ENCODE measurements at places on chromosomes 5 and 9. TPM values are rescaled to one million over a fixed set of nuclear protein-coding genes. Genes with fewer than 3 reads are reported as not detected.

The NXNL2 gene
- 5.2 TPM for total RNA-seq

The TLX3 gene
- total RNA-seq = 0.35 TPM

The PARP8 gene
- 25.9 TPM for total RNA-seq

The NTNG2 gene
- 0.17 TPM for total RNA-seq

The IL5 gene
- total RNA-seq = not detected

The NEURL1B gene
- total RNA-seq = 1.6 TPM

The LAMC3 gene
- total RNA-seq = not detected

The FGF1 gene
- 0.15 TPM for total RNA-seq

The S1PR3 gene
- total RNA-seq = 1.8 TPM

DNA sequence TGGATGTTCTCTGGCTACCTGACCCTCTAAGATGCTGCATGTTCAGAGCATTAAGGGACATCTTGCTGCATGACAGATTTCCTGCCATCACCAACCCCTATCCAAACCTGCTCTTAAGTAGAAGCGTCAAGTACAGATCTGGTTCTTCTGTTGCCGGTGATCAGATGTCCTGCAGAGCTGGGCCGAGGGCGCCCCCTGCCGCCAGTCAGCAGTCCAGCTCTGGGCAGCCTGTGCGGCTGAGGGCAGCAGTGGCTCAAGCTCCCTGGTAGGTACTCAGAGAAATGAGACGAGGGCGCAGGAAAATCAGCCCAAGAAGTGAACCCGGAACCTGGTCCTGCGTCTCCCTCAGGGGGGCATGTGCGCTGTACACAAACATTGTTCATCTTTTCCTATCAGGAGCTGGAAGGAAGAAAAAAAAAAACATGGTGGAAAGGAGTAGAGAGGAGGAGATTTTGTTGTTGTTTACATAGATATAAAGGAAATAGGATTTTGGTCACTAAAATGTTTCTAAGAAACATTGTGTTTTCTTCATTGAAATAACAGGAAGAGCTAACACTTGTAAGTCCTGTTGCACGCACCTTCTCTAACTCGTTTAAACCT, 95.8 kb downstream of the CFAP90 start:
- peak; percentile 25 for DNase-seq

- no peak for DNase-seq
Observed at GRCh38 chr5:173202266-173202875, 32.6 kb downstream of the NKX2-5 start.

- DNase-seq = no peak
Observed at GRCh38 chr5:123505633-123506032, 6.3 kb upstream of the CSNK1G3 start.

DNA sequence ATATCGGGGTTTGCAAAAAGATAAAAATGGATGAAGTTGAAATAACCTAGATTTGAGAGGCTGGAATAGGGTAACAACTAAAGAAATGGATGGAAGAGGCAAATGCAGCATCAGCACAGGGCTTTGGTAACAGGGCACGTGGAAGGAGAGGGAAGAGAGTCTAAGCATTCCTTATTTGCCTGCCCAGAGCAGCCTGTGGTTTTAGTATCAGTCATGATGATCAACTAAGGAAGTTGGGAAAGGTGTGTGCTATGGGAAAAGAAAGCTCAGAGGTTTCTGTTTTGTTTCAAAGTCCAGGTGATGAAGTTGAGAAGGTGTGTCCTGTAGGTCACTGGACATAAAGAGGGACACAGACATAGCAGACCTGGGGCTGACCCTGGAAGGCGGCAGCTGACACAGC, 28.8 kb downstream of the GAS1 start:
- DNase-seq = no peak

DNA sequence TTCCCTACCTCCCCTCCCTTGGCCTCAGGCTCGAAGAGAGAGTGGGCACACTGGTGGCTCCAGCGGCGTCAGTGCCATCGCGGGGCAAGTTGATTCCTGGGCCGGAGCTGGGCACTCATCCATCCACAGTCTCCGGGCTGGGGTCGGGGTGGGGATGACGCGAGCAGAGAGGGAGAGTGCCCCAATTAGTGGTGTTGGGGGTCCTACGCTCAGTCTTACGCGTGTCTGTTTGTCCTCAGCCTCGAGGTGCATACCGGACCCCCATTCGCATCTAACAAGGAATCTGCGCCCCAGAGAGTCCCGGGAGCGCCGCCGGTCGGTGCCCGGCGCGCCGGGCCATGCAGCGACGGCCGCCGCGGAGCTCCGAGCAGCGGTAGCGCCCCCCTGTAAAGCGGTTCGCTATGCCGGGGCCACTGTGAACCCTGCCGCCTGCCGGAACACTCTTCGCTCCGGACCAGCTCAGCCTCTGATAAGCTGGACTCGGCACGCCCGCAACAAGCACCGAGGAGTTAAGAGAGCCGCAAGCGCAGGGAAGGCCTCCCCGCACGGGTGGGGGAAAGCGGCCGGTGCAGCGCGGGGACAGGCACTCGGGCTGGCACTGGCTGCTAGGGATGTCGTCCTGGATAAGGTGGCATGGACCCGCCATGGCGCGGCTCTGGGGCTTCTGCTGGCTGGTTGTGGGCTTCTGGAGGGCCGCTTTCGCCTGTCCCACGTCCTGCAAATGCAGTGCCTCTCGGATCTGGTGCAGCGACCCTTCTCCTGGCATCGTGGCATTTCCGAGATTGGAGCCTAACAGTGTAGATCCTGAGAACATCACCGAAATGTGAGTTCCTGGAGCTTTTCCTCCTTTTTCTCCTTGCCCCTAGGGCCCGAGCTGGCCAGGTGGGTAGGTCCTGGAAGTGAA, 861 bp downstream of the NTRK2 start:
- DNase-seq = no peak

DNA sequence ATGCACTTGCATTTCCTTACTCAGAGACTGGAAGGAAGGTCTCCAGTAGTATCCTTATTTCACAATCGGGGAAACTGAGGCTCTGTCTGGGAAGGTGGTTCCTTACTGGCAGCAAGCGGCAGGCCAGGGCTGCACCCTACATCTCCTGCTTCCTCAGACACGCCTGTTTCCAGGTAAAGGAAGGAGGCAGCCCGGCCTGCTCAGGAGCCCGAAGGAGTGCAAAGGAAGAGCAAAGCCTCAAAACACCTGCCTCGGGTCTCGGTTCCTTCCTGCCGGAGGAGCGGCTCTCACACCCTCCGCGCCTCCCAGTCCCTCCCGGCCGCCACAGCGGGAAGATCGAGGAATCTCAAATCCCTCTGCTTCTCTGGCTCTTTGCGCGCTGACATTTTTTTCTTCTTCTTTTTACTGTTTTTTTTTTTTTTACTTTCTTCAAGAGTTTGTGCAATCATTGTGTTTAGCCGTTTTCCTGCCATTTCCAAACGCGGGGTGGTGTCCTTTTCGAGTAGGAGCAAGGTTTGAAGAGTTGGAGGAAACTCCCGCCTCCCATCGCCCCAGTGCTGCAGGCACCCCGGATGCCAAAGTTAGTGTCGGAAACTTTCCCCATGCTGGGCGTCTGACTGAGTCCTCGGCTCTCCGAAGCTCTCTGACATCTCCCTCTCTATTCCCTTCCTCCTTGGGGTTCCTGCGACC, 1.0 kb downstream of the GGTA1 start:
- peak; percentile 9 for DNase-seq

DNA sequence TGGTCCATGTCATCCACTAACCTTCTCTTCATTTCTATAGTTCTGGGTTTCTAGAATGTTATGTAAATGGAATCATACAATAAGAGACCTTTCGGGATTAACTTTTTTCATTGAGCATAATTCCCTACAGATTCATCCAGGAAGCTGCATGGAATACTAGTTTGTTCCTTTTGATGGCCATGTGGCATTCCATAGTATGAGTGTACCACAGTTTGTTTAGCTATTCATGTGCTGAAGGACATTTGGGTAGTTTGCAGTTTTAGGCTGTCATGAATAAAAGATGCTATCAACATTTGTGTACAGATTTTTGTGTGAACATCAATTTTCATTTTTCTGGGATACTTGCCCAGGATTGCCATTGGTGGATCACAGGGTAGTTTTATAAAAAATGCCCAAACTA, 6.8 kb upstream of the SPTLC1 start:
- no peak for DNase-seq

DNA sequence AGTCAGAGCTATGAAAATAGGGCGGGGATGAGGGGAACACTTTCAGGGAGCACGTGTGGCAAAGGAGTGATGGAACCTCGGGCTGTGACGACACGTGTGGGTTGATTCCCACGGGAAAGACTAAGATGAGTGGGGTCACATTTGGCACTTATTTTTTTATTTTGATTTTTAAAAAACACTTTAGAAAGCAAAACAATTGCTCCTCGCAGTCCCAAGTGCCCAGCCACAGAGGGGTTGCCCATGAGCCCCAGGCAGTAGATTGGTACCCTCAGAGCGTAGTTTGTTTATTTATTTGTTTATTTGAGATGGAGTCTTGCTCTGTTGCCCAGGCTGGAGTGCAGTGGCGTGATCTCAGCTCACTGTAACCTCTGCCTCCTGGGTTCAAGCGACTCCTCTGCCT, 69.7 kb downstream of the WNK2 start:
- DNase-seq = no peak

- no peak for DNase-seq
Observed at GRCh38 chr5:157502143-157502647, 42.2 kb downstream of the NIPAL4 start.

DNA sequence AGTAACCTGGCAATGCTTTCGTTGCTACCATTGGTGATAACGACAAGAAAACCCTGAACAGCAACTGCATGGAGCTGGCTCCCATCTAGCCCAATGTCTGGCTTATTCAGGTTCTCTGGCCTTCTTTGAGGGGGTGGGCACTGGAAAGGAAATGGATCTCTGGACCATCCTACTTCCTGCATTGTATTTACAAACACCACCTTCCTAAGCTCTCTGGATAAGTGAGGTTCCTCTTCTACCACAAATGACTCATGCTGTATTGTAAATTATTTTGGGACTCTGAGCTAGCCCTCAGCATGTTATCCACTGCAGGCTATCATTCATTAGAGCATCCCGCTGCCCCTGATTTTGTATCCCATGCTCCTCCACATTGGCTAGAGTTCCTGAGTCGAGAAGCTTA, 136.9 kb upstream of the KLF9 start:
- DNase-seq = peak; percentile 15

- DNase-seq = no peak
Observed at GRCh38 chr5:180191716-180192115, 17.3 kb downstream of the RASGEF1C start.

- peak; percentile 85 for DNase-seq
Observed at GRCh38 chr9:33446946-33447798, at the start of gene AQP3. Gene AQP3, minus strand, starts transcription at chr9:33447593. Its CDS starts 63 bp downstream, at chr9:33447530.

DNA sequence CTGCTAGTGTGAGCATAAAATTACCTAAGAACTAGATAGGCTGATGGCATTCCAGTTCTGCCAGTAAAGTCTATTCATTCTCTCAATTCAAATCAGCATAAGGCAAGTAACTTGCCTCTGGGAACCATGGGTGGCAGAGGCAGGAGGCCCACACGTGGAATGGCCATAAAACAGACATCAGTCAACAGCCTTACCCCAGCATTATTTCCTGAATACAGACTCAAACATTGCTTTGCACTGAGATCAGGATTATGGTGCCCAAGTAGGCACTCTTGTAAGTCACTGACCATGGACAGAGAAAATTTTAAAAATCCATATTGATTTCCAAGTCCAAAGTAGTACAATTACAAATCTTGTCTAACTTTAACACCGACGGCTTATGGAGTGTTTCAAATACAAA, 157.7 kb downstream of the NR2F1-AS1 start:
- peak; percentile 65 for DNase-seq

- no peak for DNase-seq
Observed at GRCh38 chr5:168055961-168056360, 235.5 kb upstream of the WWC1 start.

DNA sequence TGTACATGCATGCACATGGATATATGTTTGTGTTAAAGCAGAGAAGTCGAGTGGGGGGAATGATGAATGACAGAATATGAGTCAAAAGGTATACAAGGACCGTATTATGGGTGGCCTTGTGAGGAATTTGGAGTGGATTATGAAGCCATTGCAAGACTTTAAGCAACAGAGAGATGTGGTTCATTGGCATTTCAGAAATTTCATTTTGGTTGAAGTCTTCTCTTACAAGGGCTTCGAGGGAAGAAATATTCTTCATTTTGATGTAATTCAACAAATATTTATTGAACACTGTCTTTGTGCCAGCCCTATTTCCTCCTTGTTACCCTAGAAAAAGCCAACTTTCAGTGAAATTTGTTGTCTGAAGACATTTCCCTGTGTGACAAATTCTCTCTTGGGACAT, 83.9 kb upstream of the SLCO6A1 start:
- no peak for DNase-seq

GRCh38 chr5:74422671-74423070, 217.9 kb downstream of the ENC1 start:
- DNase-seq = no peak

GRCh38 chr9:100394816-100395215, 32.1 kb upstream of the MSANTD3 start:
- DNase-seq = no peak

- peak; percentile 93 for DNase-seq
Observed at GRCh38 chr5:39755986-39756385, 331.2 kb upstream of the DAB2 start.

DNA sequence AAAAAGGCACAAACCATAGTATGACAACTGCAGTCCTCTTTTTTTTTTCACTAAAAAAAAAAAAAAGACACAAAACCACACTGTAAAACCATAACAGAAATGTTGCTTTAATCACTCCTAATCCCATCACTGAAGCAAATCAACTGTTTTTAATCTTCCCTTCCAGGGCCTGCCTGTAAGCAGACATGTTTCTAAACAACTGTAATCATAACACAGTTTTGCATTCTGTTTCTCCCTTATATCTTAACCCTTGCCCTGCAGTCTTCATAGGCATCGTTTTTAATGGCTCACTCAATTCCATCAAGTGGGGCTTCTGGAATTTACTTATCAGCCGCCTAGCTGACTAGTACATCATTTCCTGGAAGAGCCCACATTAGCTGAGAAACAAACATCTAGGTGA, 111.0 kb upstream of the SLC25A48 start:
- DNase-seq = no peak

GRCh38 chr9:127976498-127976897, 4.3 kb downstream of the EEIG1 start:
- DNase-seq = no peak

GRCh38 chr5:138953387-138954256, 78.5 kb upstream of the LRRTM2 start:
- peak; percentile 58 for DNase-seq

GRCh38 chr5:152464048-152464447, 59.0 kb upstream of the NMUR2 start:
- DNase-seq = no peak

- no peak for DNase-seq
Observed at GRCh38 chr9:109519366-109519765, 21.3 kb upstream of the PTPN3 start.

DNA sequence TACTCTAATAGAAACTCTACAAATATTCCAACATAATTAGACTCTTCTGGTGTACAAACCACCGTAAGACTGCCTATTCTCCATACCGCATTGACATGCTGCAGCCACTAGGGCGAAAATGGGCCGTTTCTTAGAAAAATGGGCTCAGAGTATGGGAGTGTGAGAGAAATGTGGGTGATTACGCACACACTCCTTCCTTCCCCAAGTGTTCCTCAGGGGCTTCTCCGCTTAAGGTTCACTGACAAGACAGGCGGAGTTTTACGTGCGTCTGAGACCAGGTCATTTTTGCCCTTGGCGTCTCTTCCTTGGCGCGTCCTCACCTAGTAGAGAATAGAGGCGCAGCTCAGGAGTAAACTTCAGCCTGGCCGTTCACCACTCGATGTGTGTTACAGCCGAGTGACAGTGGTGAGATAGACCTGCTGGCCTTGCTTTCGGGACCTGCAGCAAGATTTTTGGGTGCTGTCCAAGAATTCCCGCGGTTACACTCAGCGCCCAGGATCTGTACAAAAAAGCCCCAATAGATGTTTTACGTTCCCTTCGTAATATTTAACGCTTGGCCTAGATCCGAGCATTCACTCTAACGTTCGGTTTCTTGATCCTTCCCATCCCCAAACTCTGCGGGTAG, 1.8 kb upstream of the NTRK2 start:
- DNase-seq = peak; percentile 33

- DNase-seq = no peak
Observed at GRCh38 chr9:89005323-89005722, 14.1 kb downstream of the S1PR3 start.
